ENCODE measurements at places on chromosomes 13 and 19.
A peak's percentile ranks its signal among the peaks of the same experiment; 100 is the strongest.

- no peak for DNase-seq
Observed at GRCh38 chr19:18150776-18151624, 2.0 kb upstream of the PIK3R2 start.

DNA sequence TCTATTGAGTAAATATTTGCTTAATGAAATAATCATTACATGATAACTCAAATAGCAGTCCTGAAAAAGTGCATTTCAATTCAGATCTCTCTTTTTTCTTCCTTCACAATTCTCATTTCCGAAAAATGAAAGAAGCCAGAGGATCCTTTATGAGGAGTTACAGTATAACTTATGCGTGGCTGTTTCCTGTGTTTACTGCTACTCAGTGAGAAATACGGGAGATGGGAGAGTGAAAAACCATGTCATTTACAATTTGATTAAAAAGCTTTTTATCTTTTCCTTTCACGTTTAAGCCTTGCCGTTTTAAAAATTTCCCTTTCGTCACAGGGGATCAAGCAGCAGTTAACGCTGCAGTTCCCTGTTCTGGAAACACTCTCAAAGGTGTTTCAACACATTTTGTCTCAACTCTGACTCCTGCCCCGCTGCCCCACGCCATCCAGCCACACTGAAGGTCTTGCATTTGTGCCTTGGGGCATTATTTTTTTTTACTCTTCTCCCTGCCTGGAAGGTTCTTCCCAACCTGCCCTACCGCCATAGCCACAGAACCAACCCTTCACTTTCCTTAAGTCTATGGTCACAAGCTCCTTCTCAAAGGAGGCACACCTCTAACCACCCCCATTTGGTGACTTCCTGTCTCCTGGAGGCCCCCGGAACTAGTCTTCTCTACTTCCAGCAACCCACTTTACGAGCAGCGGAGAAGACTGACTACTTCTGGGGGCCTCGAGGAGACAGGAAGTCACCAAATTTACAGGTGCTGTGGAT is 17.0 kb downstream of the KL start:
- DNase-seq = no peak

DNA sequence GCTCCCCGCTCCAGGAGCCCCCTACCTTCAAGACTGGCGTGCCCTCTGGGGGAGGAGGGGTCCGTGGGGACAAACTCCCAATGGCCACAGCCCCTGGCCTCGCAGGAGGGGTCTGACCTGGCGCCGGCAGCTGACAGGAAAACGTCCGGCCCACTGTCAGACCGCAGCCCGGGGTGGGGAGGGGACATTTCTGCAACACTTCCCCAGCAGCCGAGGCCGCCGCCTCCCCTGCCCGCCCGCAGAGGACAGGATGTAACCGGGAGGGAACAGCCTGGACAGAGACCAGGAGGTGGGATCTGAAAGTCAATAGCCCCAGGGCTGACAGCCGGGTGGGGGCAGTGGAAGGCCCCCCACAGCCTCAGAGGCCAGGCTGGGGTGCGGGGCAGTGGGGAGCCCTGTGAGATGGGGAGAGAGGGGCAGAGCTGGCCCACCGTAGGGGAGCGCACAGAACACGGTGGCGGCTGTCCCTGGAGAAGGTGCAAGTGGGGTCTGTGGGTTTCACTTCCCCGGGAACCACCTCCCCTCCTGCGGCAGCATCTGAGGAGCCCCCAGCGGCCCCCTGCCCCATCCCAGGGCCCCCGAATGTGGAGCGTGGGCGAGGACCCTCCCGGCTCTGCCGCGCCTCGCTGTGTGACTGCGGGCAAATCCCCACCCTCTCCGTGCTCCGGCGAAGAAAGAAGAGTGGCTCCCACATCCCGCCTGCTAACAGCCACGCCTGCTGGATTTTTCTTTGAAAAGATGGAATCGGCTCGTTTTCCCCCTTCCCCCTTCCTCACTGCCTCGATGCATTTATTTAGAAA is at the start of gene PEAK3:
Gene PEAK3 (minus strand): TSS at position 114 of the 800 bp plus-strand sequence. CDS start 1,244 bp downstream, outside the sequence.
- DNase-seq = peak; percentile 24

DNA sequence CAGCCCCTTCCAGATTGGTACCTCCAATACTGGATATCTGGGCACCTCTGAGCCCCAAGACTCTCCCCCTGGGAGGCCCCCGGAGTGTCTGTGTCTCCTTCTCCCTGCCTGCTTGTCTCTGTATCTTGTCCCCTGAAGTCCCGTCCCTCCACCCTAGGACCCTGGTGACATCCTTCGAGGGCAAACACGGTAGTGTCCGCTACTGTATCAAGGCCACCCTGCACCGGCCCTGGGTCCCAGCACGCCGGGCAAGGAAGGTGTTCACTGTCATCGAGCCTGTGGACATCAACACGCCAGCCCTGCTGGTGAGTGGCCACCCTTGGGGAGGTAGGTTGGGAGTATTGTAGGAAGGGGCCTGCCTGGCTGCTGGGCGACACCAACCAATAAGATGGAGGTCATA is 844 bp downstream of the ARRDC2 start:
- no peak for DNase-seq

DNA sequence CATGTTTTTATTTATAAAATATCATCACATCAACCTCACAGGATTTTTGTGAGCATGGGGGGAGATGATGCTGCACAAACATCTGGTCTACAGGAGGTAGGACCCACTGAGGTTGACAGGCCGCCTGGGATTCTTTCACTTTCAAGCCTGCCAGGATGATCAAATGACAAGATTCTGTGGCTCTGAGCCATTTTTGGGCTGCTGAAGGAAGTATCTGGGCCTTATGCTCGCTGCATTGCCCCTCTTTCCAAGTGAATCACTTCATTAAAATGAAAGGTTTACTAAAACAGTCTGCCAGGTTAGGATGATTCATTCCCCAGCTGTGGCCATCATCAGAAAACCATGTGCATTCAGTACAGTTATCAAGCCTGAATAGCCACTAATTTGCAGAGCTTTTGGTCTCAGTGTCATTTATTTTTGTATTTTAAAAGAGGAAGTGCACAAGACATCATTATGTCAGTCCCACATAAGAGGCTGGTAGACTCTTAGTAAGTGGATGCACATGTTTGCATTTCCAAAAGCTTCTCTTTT is 34.4 kb downstream of the STARD13 start:
- peak; percentile 99 for DNase-seq

- DNase-seq = peak; percentile 93
Observed at GRCh38 chr19:43470288-43470687, 4.9 kb upstream of the LYPD3 start.

DNA sequence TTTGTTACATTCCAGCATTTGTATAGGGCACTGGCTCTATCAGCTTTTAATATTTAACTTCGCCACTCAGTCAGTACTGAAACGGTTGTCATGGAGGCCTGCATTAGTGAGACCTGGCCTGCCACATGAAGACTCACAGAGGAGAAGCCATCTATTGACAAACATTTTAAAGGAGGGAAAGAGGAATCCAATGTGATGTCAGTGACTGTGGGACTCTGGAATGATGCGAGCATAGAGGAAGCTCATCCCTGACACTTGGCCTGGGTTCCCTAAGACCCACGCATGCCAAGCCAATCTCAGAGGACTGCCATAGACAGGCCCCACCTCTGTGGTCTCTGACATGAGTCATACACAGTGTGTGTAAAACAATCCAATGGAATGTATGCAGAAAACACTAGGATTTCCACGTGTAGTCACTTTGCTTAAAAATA is 7.9 kb upstream of the DPY19L3 start:
- peak; percentile 88 for DNase-seq

DNA sequence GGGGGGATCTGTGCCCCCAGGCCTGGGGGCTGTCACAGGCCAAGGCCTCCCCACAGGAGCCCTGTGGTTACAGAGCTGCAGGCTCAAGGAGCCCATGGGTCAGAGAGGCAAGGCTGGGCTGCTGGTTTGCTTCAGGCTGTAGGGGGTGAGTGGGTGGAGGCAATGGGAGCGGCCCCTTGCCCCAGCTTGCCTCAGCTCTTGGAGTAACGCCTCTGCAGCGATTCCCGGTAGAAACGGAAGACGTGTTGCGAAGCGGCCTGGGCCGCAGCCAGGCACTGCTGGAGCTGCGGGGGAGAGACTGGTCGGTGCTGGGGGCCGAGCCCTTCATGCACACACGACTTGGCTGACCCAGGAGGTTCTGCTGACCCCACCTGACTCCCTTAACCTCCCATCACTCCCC is 10.1 kb downstream of the TMEM91 start:
- no peak for DNase-seq

GRCh38 chr19:56133858-56134653 is 7.0 kb upstream of the ZNF444 start:
- peak; percentile 17 for DNase-seq

GRCh38 chr13:35882722-35883497 is 248.3 kb downstream of the DCLK1 start:
- DNase-seq = peak; percentile 47

DNA sequence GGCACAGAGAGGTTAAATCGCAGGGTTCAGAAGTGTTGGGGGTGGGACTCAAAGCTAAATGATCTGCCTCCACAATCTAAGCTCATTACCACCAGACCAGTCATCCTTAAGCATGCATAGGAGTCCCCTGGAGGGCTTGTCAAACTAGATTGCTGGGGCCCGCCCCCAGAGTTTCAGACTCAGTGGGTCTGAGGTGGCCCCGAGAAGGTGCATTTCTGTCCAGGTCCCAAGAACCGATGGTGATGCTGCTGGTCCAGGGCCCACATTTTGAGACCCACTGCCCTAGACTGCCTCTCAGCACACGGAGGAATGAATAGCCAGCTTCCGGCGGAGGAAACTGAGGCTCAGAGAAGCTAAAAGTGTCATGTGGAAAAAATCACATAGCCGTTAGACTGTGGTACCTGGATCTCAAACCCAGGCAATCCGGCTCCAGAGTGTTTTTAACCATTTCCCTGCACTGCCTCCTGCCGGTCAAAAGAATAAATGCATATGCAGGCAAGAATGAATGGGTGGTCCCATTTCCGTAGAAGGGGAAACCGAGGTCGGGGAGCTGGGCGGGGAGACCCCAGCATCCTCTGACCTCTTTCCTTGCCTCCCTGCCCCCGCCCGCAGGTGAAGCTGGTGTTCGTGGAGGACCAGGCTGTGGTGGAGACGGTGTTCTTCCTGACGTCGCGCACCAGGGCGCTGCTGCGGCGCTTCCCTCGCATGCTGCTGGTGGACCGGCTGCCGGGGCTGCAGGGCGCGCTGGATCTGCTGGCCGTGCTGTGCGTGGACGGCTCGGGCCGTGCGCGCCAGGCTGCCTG is 23.8 kb downstream of the ZSWIM9 start:
- DNase-seq = peak; percentile 7

DNA sequence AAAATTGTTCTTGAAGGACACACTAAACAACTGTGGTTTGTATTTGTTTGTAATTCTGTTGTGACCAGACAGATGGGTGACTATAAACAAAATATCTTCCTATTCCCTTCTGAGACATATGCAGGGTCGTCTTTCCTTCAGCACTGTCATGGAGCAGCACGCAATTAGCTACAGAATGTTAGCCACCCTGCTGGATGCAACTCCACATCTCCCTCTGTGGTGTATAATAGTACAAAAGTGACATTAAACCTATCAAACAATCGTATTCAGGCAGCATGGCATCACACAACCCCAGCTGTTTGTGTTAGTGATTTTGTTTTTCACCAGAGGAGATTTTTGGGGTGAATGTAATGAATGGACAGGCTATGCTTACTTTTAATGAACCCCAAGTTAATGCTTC is 146.2 kb downstream of the GPC6 start:
- DNase-seq = no peak

GRCh38 chr13:80547885-80548825 is 207.2 kb upstream of the SPRY2 start:
- no peak for DNase-seq

DNA sequence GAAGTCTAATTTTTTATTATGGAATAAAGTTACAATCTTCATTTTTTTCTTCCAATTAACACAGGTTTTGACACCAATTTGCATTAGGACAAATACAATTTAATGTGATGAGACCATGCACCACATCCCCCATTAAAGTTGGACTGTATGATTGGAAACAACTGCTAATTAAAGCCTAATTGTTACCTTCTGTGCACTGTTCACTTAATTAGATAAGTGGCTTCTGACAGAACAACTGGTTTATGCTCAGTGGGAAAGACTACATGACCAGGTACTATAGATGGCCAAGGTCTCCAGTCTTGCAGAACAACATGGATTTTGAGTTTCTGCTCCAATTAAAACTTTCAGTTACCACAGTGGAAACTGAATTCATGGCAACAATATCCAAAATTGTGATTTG is 198.1 kb downstream of the FGF14 start:
- DNase-seq = no peak

DNA sequence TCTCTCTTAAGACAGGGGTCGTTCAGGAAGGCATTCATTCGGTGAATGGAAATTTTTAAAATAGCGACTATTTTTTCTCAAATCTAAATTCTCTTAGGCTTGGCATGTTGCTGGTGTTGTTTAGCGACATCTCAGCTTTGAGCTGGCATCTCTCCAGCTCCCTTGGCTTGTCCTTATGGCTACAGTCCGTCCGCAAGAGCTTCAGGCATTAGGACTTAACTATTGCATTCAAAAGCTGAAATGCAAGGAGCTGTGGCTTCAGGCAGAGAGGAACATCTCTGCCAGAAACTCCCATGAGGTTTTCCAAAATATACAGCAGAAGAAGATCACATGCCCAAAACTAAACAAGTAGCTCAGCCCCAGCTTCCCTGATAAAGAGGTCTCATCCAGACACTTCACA is 578.5 kb downstream of the EFNB2 start:
- no peak for DNase-seq

GRCh38 chr19:40776932-40777644 is 959 bp upstream of the RAB4B start:
- DNase-seq = peak; percentile 91

GRCh38 chr19:41883821-41884733 is 1.1 kb downstream of the ARHGEF1 start:
- peak; percentile 96 for DNase-seq

GRCh38 chr13:74101436-74101835 is 32.8 kb downstream of the KLF12 start:
- no peak for DNase-seq

DNA sequence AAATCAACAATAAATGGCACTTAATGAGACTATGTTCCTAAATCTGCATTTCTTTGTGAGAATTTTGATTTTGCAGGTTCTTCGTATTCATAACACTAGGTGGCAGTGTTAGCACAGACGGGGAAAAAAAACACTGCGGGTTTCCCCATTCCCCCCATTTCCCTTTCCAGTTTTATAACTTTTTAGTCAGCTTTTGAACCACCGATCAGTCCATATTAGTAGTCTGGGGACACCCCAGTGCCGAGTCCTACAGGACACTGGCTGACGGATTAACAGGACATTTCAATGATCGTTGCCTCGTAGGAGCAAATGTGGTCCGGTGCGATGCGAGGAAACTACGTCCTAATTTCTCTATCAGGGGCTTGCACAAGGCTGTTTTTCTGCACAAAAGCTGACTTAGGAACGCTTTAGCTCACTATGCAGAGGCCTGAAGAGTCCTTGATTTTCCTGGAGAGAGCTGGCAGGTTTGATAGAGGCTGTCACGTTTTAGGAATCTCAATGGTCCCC is 234.3 kb downstream of the LMO7 start:
- DNase-seq = peak; percentile 20

DNA sequence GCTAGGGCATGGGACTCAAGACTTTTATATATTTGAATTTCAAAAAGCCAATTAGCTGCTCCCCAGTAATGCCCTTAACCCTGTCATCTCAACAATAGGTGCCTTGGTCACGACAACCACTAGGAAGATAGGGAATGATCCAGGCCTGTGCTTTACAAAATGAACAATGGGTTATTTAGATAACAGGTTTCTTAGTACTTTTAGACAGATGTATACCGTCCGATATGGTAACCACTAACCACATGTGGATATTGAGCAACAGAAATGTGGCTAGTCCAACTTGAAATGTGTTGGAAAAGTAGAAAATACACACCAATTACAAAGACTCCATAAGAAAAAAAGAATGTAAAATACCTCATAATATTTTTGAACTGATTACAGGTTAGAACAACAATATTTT is 201.2 kb downstream of the LHFPL6 start:
- no peak for DNase-seq

- DNase-seq = no peak
Observed at GRCh38 chr19:15253513-15253912, 21.3 kb upstream of the EPHX3 start.

All from IMR-90 (cell line).